Spleen (tissue), 13 donors: ENCODE measurements at places on chromosomes 2 and 18. TPM values are rescaled to one million over a fixed set of nuclear protein-coding genes. Genes with fewer than 3 reads are reported as not detected.

- no peak for DNase-seq
Measured at GRCh38 chr2:238667008-238667407, 180.9 kb upstream of the TWIST2 start.

The ICOS gene
- 4.1 TPM for total RNA-seq

GRCh38 chr2:127619877-127620705, 25.9 kb upstream of the GPR17 start:
- peak; percentile 73 for DNase-seq

The TSPYL6 gene
- 0.33 TPM for total RNA-seq

DNA sequence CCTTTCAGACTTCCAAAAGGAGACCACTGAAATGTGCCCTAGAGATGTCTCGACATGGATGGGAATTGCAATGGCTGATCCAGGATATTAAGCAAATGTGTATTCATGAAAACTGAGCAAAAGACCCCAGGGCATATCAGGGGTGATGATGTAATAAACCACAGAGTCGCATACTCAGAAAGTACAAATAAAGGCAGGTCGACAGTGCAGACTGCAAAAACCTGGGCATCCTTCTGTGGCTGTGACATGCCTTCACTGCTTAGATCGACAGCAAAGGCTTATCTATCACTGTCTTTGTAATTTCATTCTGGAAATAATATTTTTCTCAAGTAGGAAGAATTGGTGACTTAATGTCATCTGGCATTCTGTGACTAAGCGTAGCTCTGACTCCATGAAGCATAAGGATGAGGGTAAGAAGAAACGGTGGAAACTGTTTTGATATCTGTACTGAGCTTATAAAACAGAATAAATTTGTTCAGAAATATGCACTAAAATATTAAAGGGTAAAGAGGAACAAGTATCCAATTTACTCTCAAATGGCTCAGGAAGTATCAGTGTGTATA, 115.6 kb upstream of the NRP2 start:
- DNase-seq = no peak

DNA sequence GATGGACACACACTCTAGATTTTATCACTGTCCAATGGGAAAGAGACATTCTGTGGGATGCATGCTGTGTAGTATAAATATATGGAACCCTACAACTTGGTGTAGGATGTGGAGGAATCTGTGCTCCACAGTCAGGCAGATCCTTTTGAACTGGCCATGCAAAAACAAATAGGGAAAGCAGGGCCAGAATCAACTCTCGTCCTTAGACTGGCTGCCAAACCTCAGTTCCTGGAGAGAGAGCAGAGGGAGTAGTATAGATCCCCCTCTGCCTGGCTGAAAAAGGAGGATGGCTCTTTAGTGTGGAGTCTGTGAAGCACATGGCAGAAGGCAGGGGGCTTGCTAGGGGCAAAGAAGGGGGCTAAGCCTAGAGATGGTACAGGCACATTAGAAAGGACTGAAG, 84.7 kb downstream of the LYPD6 start:
- no peak for DNase-seq

GRCh38 chr2:65443509-65444186, 11.2 kb upstream of the SPRED2 start:
- no peak for DNase-seq

DNA sequence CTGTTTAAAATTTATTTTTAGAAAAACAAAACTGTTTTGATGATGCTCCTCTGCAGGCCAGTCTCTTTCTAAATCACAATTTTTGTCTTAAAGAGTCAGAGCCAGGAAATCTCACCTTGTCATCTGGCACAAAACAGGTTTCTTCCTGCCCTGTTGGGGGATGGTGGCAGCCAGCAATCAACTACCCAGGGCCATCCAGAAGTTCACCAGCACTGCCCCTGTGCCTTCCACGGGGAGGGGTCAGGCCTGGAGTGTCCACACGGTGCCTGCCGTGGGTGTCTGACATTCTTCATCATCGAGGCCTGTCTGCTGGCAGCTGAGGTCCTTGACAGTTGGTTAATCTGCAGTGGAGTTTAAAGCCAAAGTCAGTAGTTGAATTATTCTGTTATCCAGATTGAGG, 40.0 kb upstream of the BMP10 start:
- no peak for DNase-seq

DNA sequence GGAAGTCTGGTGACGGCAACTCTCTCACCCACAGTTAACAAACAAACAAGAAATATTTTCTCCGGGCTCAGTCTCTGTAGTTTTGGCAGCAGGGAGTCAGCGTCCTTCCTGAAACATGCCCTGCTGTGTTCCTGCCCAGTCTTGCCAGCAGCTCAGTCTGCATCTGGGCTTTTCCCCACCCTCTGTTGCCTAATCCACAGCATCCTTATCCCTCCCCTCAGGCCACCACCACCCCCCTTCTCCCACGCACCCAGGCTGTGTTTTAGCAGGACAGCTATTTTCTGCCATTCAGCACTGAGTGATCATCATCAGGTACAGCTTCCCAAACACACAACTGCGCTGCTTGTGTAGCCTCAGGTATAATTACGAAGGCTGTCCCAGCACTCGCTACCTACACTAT, 168.2 kb downstream of the DPP10 start:
- DNase-seq = no peak

DNA sequence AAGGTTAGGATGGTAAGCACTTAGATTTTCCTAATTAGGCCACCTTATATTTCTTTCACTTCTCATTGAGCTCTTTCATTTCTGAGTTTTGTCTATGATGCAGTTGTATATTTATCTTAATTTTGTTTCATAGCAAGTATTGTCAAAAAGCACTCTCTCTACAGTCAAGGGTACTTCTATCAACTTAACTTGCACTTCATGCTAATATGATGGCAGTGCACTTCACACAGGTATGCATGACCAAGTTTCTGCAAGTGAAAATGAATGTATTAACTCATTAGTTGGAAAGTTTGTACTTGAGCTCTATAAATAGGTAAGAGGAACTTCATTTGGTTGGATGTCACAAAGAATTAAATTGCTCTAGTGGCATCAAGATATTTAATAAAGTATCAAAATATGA, 51.5 kb upstream of the CDH19 start:
- no peak for DNase-seq

The CRYGD gene
- not detected for total RNA-seq

DNA sequence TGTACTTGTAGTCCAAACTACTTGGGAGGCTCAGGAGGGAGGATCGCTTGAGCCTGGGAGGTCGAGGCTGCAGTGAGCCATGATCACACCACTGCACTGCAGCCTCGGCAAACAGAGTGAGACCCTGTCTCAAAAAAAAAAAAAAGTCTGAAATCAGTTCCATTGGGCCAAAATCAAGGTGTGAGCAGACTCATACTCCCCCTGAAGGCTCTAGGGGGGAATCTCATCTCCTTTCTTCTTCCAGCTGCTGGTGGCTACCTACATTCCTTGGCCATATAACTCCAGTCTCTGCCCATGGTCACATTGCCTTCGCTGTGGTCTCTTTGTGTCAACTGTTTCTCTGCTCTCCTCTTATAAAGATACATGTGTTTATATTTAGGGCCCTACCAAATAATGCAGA, 234.0 kb downstream of the LRRTM1 start:
- DNase-seq = no peak

- no peak for DNase-seq
Measured at GRCh38 chr18:7037470-7037869, 80.1 kb downstream of the LAMA1 start.

- DNase-seq = no peak
Measured at GRCh38 chr2:105798595-105798994, 53.9 kb downstream of the NCK2 start.

The CCDC195 gene
- not detected for total RNA-seq

DNA sequence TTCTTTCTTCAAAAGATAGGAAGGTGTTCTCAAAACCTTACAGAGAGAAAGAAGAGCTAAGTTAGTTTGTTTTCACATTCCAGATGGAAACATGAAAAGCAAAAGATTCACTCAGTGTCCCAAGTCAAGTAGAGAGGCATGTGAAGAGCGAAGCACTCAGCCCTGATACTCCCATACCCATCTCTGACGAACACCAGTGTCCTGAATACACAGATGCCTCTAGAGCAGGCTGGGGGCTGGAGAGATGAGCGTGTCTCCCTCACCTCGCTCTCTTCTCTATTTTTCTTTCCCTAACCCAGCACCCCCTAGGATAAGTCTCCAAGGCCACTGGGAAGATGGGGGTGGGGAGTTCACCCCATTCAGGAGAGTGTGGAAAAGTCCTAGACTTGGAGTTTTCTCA, 227.8 kb downstream of the TMEM163 start:
- no peak for DNase-seq

GRCh38 chr2:2743164-2743571, 412.1 kb upstream of the MYT1L start:
- peak; percentile 69 for DNase-seq

GRCh38 chr2:165847001-165847400, 53.0 kb upstream of the GALNT3 start:
- DNase-seq = no peak

- DNase-seq = no peak
Measured at GRCh38 chr18:12750076-12750714, 47.4 kb downstream of the PSMG2 start.

The SANBR gene
- total RNA-seq = 7.6 TPM

GRCh38 chr2:240387669-240388358, 47.6 kb upstream of the GPC1 start:
- peak; percentile 67 for DNase-seq

GRCh38 chr2:85549095-85549494, 10.1 kb downstream of the MAT2A start:
- no peak for DNase-seq

- no peak for DNase-seq
Measured at GRCh38 chr2:201955702-201956141, 77.9 kb upstream of the FZD7 start.

The ALPP gene
- total RNA-seq = not detected

GRCh38 chr2:53530126-53530525, 237.5 kb upstream of the CHAC2 start:
- no peak for DNase-seq

- DNase-seq = no peak
Measured at GRCh38 chr2:190530248-190530900, 4.1 kb downstream of the NEMP2 start.

The SYT4 gene
- total RNA-seq = not detected

GRCh38 chr2:37167636-37168180, 10.9 kb upstream of the EIF2AK2 start:
- DNase-seq = no peak

- no peak for DNase-seq
Measured at GRCh38 chr2:241519669-241520068, 11.3 kb upstream of the STK25 start.

GRCh38 chr2:200966770-200967169, 3.3 kb upstream of the ORC2 start:
- no peak for DNase-seq

The HOXD10 gene
- total RNA-seq = not detected

DNA sequence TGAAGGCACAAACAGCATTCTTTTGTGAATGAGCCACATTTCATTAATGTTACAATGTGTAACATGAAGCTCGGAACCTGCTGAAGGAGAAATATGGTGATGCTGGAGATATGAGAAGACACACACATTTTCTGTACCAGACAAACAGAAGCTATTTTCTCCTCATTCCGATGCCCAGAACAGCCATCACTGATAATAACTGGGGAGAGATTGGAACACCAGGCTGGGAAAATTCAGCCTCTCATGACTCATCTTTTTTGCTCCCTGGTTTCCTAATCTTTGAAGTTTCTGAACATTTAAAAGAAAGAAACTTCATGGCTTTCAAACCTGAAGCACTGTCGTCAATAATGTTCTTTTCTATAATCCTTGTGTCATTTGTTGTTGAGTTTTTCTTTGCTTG, 110.9 kb downstream of the LYPD6 start:
- DNase-seq = no peak

DNA sequence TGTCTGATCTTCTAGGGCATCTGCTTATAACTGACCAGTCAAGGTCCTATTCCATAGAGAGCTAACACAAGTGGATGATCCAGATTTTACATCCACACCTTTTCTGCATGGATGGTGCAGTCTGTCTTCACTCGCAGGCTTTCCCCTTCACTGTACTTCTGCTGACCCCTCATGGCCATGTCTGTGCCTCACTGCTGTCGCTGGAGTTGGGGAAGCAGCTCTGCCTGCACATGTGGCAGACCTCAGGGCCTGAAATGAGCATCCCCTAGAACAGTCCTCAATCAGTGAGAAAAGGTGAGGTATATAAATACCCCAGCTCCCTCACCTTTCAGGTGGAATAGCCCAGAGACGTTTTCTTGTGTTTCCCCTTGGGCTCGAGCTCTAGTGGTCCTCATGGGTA, 233.8 kb downstream of the ANKRD36B start:
- DNase-seq = no peak

- DNase-seq = no peak
Measured at GRCh38 chr2:161204846-161205245, 44.6 kb downstream of the TANK start.

The NYAP2 gene
- 0.27 TPM for total RNA-seq

DNA sequence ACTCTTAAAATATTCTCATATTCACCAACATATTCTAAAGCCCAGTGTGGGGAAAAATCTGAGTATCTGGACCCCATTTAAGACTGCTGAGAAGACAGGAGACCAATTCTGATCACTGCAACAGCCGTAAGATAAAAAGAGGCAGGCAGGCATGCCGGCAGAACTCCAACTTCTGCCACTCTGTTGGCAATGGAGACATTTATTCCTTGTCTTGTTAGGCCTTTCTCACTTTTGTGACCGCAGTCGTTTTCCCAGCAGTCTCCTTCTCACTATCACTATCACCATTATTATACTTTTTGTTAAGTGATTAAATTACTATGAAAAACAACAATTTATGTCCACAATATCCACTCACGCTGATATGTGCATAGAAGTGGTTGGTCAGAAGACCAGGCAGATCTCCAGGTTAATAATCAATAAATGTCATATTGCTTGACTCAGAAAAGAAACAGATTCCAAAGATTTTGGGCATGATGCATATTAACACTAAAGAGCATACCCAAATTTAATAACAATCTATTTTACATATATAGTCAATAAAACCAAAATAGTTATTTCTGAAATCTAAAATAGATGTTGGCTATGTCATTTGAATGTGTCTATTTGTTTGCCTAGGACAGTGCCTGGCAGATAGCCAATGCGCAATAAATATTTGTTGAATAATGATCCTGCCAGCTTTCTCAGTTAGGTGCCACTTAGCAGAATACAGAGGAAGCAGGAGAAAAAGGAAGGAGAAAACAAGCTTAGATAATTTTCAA, 38.2 kb downstream of the SESTD1 start:
- no peak for DNase-seq

GRCh38 chr2:168599738-168600137, 143.7 kb downstream of the CERS6 start:
- DNase-seq = no peak

GRCh38 chr2:234500394-234501006, 3.6 kb upstream of the ARL4C start:
- DNase-seq = peak; percentile 94

The CD226 gene
- total RNA-seq = 37.4 TPM

- DNase-seq = no peak
Measured at GRCh38 chr18:59265246-59265973, 7.8 kb downstream of the RAX start.

DNA sequence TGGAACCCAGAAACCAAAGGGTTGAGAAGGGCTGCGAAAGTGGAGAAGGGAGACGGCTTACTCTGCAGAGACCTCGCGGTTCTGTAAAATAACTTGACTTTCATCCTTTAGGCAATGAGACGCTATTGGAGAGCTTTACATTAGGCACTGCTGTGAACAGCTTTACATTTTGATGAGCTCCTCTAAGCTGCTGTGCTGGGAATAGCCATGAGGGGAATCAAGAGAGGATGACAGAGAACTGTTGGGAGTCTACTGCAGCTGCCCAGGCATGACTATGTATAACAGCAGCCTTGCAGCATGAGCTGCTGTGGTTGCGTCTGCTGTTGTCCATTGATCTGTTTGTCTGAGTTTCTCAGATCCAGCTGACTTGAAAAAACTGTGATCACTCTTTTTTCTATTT, 310.8 kb upstream of the MAP2 start:
- no peak for DNase-seq
